SHP77 treated with DMSO at 0.1 percent for 48 hours (cell line): ENCODE measurements at places on chromosomes 7 and 10.

GRCh38 chr7:148898845-148899484 lies 14.9 kb upstream of the EZH2 start:
- DNase-seq: no peak

- DNase-seq: peak; percentile 5
Measured at GRCh38 chr10:95790982-95791381, 35.0 kb downstream of the ENTPD1 start.

GRCh38 chr7:3393862-3394261 lies 92.8 kb downstream of the SDK1 start:
- no peak for DNase-seq

GRCh38 chr7:738241-738640 lies 11.2 kb upstream of the PRKAR1B start:
- DNase-seq: no peak

GRCh38 chr10:28677888-28678686 lies 766 bp downstream of the BAMBI start:
- DNase-seq: no peak

GRCh38 chr7:157153260-157153659 lies 14.5 kb downstream of the UBE3C start:
- no peak for DNase-seq
